ENCODE measurements at places on chromosomes 2 and 18.

GRCh38 chr2:47214990-47215389 lies 59.9 kb upstream of the STPG4 start:
- DNase-seq, result no peak

DNA sequence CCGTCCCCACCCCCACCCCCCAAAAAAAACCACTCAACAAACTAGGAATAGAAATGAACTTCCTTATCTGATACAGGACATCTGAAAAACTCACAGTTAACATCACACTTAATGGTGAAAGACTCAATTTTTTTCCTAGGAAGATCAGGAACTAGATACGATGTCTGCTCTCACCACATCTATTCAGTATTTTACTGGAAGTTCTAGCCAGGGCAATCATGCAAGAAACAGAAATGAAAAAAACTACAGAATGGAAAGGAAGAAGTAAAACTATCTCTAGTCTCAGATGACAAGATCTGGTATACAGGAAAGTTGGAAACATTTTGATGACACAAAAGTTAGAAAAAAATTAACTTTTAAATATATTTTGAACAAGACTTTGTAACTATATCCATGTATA lies 114.4 kb upstream of the FZD5 start:
- DNase-seq, result no peak

DNA sequence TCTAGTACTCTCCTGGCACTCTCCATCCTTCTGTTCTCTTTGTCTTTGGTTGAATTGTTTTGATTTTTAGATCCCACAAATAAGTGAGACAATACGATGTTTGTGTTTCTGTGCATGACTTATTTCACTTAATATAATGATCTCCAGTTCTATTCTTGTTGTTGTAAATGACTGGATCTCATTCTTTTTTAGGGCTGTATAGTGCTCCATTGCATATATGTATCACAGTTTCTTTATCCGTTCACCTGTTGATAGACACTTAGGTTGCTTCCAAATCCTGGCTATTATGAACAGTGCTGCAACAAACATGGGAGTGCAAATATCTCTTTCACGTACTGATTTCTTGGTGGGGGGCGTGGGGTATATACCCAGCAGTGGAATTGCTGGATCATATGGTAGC lies 245.0 kb downstream of the ADCYAP1 start:
- DNase-seq, result no peak

DNA sequence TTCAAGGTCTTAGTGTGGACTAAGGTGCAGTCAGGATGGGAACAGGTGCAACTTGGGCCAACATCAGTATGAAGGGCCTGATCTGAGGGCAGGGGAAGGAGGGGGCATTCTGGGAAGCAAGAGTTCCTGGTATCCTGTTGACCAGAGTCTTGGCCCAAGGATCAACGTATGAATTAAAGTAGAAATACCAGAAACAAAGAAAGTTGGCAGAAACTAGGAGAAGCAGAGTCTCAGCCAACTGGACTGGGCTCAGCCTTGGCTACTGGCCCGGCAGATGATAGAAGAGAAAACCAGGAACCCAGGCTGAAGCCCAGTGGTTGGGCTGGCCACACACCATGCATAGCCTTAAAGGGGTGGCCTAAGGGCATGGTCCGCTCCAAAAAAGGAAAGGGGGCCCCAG lies 2.3 kb downstream of the CETN1 start:
- no peak for DNase-seq

GRCh38 chr18:48808476-48808875 lies 142.3 kb downstream of the SMAD7 start:
- no peak for DNase-seq

- no peak for DNase-seq
These were observed 23.7 kb upstream of the GCG start for GRCh38 chr2:162175714-162176113.

DNA sequence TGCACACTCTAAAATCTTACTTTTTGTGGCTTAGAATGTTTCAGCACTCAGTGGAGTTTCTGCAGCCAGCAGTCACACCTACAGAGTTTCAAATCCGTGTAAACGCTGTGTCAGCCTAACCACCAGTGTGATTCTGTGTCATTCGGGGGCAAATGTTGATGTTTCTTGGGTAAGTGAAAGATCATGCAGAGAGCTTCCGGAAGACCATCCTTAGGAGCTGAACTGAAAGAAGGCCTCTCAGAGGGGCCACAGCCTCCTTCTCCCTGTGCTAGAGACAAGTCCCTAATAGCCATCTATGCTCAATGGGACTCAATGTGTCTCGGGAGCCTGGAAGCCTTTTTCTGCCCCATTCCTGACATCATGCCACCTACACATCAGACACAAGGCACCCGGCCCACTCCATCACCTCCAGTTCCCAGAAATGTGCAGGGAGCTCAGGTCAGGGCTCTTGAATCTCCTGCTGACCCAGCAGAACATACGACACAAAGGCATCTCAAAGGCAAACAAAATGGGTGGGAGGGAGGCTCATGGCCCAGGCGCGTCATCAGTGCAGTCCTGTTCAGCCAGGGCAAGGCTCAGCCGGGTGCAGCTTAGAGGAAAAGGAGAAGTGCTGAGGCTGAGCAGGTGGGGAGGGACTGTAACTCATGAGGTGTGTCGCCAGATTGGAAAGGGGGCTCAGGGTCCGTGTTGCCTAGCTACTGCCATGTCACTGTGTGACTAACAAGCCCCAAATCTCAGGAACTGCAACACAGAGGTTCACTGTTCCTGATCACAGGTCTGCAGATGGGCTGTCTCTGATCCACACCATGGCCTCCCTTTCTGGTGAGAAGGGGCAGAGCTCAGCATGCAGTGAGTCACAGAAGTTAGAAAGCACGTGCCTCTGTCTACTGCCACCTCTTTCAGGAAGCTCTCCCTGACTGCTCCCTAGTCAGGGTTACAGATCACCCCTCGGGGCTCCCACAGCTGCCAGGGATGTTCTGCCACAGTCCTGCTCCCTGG lies 82.0 kb downstream of the SMAD7 start:
- peak; percentile 24 for DNase-seq

DNA sequence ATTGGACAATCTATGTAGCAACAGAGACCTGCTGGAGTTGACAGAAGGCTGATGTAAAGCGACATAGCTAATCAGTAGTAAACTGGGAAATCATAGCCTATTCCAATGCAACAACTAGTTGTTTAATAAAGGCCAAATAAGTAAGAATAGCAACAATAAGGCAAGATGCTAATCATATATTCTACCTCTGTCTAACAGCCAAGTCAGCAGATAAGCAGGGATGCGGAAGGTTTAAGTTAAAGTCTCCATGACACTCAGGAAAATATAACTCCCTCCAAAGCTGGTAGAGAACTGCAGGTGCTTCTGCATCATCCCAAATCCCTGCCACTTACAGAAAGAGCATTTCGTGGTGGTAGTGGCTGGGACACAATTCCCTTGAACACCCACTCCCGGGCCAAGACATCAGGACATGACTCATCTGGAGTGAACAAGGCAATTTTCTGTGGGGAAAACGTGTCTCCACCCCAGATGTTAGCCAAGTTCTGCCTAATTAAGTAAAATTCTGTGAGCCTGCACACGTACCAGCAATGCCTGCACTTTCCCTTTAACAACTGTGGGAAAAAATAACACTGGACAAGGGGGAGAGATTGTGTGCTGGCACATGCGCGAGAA lies 413.6 kb upstream of the ID2 start:
- no peak for DNase-seq

DNA sequence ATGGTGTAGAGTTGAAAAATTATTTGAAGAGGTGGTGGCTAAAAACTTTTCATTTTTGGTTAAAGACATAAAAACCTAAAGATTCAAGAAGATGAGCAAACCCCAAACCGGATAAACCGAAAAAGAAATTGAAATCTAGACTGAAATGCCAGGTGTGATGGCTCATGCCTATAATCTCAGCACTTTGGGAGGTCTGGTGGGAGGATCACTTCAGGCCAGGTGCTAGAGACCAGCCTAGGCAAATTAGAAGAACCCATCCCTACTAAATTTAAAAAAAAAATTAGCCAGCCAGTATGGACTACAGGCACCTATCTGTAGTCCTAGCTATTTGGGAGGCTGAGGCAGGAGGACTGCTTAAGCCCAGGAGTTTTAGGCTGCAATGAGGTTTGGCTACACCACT lies 126.9 kb downstream of the BAZ2B start:
- DNase-seq, result no peak

All from activated CD8-positive, alpha-beta memory T cell treated with anti-CD3 and anti-CD28 coated beads for 4 hours (primary cell).